Activated effector memory CD4-positive, alpha-beta T cell treated with anti-CD3 and anti-CD28 coated beads, Interleukin-2, amount 50 U/mL, for 16 hours (primary cell): ENCODE measurements at places on chromosomes 6 and 20.
A peak's percentile ranks its signal among the peaks of the same experiment; 100 is the strongest.

DNA sequence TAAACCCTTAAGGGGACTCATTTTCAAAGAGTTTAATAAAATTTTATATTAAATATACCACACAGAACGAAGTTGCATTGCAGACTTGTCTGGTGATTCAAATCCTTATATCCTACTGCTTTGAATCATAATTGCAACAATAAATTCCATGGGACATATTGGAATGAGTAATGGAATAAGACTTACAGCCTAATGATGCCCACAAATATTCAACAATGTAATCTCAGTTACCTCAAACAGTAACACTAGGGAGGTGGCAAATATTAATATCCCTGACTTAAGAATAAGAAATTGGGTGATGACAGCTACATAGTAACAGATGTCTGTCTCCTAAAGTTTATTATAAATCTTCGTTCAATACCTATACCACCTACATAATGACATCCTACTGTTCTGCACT is 52.6 kb downstream of the BMP5 start:
- no peak for DNase-seq

GRCh38 chr20:61169874-61170273 is 82.2 kb upstream of the CDH4 start:
- DNase-seq: no peak

DNA sequence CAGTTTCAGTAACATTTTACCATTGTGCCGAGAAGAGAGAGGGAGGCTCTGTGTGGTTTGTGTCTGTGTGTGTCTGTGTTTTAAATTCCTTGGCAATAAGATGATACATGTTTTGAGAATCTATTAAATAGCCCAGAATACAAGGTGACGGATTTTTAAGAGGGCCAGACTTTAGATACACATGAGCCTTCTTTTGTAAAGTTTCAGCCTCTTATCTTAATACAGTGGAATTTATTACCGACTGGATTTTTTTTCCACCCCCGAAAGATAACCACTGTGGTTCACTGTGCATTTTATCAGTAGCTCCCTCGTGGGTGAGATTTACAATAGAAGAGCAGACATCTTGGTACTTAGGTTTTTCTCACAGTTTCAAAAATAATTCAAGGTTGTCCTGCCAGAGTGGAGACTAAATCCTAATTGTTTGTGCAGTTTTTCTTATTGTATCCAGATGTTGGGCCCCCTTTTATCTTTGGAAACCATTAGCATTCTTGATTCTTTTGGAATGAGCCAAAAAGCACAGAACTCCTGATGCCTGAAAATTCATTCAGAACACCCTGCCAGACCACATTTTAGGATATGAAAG is 49.9 kb downstream of the STK4 start:
- DNase-seq: no peak

DNA sequence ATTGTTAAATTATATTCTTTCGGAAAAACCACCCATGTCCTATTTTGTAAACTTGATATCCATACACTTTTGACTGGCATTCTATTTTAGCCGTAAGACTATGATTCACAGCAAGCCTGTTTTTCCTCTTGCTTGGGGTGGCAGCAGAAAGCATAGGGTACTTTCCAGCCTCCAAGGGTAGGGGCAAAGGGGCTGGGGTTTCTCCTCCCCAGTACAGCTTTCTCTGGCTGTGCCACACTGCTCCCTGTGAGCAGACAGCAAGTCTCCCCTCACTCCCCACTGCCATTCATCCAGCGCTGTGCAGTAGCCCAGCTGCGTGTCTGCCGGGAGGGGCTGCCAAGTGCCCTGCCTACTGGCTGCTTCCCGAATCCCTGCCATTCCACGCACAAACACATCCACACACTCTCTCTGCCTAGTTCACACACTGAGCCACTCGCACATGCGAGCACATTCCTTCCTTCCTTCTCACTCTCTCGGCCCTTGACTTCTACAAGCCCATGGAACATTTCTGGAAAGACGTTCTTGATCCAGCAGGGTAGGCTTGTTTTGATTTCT is 2.1 kb upstream of the ESR1 start:
- no peak for DNase-seq

GRCh38 chr20:49768204-49769047 is 44.2 kb upstream of the SLC9A8 start:
- peak; percentile 64 for DNase-seq

DNA sequence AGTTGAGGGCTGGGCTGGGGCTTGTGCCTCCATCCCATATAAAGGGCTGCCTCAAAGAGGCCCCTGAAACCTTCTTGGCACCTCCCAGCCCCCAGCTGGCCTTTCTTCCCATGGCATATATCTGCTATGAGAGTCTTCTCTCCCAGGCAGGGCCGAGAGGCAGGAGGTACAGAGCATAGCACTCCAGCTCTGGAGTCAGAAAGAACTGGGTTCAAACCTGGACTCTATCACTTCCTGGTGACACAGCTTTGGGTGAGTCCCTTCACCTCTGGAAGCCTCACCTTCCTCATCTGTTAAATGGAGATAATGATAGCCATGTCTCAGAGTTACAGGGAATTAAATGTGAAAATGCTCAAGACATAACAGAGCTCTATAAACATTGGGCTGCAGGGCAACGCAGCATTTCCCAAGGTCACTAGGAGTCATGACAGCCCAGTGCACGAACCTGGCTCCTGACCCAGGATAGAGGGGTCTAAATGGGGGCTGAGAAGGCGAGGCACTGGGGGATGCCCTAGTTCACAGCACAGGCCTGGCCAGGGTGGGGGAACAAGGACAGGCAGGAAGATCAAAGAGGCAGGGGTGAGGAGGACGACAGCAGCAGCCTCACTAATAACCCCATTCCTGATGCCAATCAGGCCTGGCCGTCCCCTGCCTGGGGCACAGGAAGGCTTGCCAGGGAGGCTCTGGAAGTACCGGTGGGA is 1.9 kb downstream of the FAM83C start:
- DNase-seq: no peak

GRCh38 chr6:117817499-117817898 is 89.6 kb upstream of the SLC35F1 start:
- no peak for DNase-seq

DNA sequence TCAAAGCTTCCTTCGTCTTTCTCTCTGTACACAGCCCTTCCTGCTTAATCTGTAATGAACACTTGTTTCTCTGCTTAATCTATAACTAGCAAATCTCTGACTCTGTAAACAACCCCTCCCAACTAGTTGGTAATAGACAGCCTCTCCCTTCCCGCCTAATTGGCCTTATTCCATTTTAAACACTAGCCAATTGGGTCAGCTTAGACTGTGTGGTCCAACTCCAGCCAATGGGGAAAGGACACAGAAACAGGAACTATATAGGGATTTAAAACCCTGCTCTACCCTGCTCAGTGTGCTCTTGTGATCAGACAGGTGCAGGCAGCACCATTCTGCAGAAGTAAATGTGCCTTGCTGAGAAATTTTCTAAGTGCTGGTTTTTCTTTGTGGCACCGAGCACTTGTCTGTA is 18.5 kb downstream of the CHD6 start:
- no peak for DNase-seq

DNA sequence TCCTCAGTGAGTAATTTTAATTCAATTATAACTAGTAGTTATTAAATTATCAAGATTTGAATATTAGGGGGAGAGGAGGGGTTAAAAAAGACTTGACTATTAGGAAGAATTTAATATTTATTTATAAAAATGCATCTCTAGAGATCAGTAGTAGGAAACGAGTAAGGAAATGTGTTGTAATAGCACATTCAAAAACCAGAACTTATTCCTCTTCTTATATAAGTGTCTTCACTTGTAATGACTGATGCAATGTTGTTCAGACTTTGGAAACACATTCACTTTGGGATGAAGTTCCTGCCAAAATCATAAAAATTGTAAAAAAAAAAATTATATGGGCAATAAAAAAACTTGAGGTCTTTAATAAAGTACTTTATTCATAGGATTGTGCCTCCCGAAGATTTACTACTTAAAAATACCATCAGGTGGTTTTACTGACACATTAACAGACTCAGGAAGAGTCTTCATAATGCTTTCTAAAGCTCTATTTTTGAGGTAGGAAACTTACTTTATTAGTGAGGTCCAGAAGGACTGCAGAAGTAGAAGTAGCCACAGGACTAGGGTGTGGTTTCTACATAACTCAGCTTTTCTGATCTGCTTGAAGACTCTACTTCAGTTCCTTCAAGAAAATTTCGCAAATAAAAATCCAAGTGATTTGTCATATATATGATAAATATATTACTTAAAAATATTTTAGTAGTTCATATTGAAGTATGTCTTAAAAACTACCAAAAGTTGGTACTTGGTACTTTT is 59.8 kb downstream of the CCDC170 start:
- DNase-seq: no peak

GRCh38 chr6:144087789-144088426 is 7.5 kb downstream of the SF3B5 start:
- DNase-seq: no peak

DNA sequence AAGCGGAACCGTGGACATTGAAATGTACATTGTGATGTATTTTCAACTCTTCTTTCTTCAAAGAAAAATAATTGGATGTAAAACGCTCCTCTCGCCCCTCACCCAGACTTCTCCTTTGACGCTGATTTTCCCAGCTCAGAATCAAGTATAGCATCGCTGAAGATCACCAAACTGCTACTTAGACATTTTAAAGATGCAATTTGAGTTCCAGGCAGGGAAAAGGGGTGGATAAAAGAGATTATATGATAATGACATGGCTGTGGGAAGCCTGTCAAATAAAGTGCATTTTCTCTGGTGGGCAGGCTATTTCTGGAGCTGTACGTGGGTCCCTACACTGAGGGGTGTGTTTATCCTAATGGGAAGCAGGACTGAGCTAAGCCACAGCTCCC is 240.4 kb downstream of the CDC5L start:
- DNase-seq: no peak

DNA sequence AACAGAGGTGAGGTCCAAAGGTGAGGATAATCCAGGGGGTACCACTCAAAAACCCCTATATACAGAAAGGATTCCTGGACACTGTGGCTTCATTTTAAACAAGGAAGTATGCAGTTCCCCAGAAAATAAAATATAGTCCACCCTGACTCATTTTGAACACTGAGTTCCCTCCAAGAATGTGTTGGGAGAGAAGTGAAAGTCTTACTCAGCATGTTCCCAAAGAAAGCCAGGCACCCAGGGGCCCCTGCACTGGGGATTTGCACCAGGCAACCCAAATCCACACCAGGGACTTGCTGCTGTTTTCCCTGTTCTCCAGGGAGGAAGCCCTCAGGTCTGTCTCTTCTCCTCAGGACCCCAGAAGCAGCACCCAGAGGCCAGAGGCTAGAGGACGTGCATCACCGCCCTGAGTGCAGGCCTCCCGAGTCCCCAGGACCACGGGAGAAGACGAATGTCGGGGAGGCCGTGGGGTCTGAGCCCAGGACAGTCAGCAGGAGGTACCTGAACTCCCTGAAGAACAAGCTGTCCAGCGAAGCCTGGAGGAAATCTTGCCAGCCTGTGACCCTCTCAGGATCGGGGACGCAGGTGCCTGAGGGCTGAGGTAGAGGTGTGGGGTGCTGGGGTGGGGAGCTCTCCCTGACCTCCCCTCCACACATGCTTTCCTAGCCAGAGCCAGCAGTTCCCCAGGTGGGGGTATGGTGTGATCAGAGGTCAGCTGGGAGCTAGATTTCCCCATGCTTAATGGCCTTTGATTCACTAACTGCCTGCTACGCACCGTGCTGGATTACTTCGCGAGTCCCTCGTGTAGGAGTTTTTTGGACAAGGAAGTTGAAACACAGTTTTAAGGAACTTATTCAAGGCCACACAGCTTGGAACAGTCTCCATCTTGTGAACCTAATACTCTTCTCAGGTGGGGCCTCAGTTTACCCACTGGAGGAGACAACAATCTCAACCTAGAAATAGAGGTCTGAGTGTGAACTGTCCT is 3.3 kb downstream of the FGD2 start:
- DNase-seq: no peak

GRCh38 chr6:47592131-47592840 is 106.1 kb upstream of the ADGRF4 start:
- DNase-seq: no peak

DNA sequence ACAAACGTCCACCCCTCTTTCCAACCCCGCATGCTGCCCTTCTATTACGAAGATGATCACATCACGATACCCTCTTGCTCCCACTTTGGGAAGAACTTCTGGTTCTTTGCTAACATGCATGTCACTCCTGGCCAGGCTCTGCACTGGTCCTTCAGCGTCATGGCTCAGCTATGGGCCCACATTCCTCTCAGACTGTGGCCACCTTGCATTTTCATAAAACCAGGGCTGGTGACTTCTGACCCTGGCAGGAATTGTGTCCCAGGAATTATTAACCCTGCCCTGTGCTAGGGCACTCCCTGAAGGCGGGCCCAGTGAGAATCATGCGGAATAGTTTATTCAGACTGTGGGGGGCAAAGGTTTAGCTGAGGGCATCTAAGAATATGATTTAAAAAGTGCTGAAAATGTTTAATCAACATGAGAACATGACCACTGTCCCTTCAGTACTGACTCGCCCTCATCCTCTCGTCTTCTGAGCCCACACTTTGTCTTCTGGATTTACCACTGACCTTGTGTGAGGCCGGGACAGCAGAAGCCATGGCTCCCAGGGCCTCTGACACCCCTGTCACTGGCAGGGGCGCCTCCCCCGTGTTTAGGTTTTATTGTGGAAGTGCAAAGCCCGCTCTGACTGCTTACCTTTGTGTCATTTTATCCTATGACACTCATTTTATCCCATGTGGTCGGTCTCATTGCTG is 38.1 kb upstream of the THBS2 start:
- no peak for DNase-seq

DNA sequence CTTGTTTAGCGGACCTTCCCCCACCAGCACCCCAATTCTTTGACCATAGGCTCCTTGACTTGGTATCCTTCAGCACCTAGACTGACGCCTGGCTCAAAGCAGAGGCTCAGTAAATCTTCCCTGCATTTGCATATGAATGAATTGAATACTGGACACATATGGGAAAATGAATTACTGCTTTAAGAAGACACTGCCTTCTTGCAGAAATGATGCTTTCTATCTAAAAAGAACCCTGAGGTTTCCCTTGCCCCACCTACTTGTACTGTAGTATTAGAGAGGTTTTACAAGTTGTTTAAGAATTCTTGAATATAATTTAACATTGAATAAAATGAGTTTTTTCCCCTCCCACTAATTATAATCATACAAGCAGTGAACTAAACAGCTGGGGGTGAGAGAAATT is 190.7 kb downstream of the SAMD5 start:
- no peak for DNase-seq

DNA sequence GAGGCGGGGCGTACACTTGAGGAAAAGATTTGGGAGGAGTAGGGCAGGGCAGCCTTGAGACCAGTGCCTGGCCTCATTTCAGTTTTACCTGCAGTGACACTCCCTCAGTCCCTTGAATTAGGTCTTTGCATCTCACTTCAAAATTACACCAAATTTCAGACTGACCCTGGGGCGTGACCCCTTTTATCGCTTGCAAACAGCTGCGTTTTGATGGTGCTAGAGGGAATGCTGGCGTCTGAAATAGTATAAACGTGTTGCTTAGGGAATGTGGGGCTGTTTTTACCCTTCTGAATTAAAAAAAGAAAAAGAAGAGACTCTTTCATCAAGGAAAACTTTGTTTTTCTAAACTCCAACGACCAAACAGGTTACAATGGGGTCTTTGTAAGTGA is 21.0 kb downstream of the COL9A1 start:
- no peak for DNase-seq

GRCh38 chr6:64553249-64553786 is 917.7 kb downstream of the PHF3 start:
- no peak for DNase-seq
